ENCODE measurements at places on chromosomes 2 and 18.

- no peaks in the 10 kb centered on the region for H3K27me3 ChIP-seq
- H3K36me3 ChIP-seq, result no peaks in the 10 kb centered on the region
- DNase-seq, result no peak
- H3K27ac ChIP-seq, result no peak overlapping the region
- no peak overlapping the region for H3K4me3 ChIP-seq
Observed at GRCh38 chr2:60149176-60149575, 404.3 kb downstream of the BCL11A start.

- DNase-seq, result no peak
- H3K27ac ChIP-seq, result peak overlapping the region; percentile 8
- no peaks in the 10 kb centered on the region for H3K4me1 ChIP-seq
- H3K36me3 ChIP-seq, result peaks cover 83% of the 10 kb centered on the region
Observed at GRCh38 chr2:240623531-240624010, 1.7 kb upstream of the GPR35 start.

DNA sequence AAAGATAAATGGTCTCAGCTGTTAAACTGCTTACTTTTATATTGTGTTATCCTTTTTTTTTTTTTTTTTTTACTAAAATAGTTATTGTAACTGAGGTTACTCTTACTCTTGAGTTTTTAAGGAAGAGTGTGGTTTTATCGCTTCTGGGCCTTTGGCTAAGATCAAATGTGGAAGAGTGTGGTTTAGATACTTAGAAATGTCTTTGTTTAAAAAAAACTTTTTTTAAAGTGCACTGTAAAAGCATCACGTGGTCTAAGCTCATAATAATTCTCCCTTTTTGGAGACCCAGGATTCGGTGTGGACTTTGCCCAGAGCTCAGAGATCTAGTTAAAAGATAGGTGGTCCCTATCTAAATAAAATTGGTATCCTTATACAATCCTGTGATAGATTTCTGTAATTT lies 11.9 kb upstream of the OXER1 start:
- H3K27ac ChIP-seq, result no peak overlapping the region
- H3K4me3 ChIP-seq, result no peak overlapping the region
- H3K27me3 ChIP-seq, result no peaks in the 10 kb centered on the region
- H3K4me1 ChIP-seq, result no peaks in the 10 kb centered on the region

GRCh38 chr2:184540246-184540789 lies 58.0 kb upstream of the ZNF804A start:
- no peaks in the 10 kb centered on the region for H3K27me3 ChIP-seq
- H3K4me3 ChIP-seq, result no peak overlapping the region
- no peaks in the 10 kb centered on the region for H3K4me1 ChIP-seq
- no peak overlapping the region for H3K27ac ChIP-seq

- H3K4me3 ChIP-seq, result no peak overlapping the region
- no peaks in the 10 kb centered on the region for H3K36me3 ChIP-seq
- H3K27me3 ChIP-seq, result no peaks in the 10 kb centered on the region
- DNase-seq, result no peak
- no peak overlapping the region for H3K27ac ChIP-seq
- no peaks in the 10 kb centered on the region for H3K4me1 ChIP-seq
Observed at GRCh38 chr2:119650206-119650605, 28.8 kb upstream of the TMEM177 start.

GRCh38 chr2:133477616-133477990 lies 90.7 kb downstream of the NCKAP5 start:
- H3K36me3 ChIP-seq, result no peaks in the 10 kb centered on the region
- H3K27ac ChIP-seq, result no peak overlapping the region
- no peaks in the 10 kb centered on the region for H3K4me1 ChIP-seq
- H3K27me3 ChIP-seq, result no peaks in the 10 kb centered on the region

DNA sequence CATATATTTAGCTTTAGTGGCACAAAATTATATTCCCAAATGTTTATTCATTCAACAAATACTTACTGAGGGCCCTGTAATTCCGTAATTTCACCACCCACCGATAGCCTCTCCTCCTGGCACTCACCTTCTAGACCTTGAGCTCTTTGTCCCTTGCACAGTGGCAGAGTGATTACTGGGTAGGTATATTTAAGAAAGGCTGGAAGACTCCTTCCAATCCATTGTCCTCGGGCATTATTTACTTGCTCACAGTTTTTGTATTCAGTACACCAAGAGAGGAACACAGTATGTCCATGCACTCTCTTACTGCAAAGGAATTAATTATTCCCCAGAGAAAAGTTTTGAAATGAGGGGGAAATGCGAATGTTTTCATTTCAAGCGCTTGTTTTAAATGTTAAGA lies 1.1 kb upstream of the CDCA7 start:
- H3K27me3 ChIP-seq, result peaks cover 3% of the 10 kb centered on the region
- no peak for DNase-seq
- H3K36me3 ChIP-seq, result no peaks in the 10 kb centered on the region
- H3K4me1 ChIP-seq, result no peaks in the 10 kb centered on the region
- H3K4me3 ChIP-seq, result no peak overlapping the region
- peak overlapping the region; percentile 10 for H3K27ac ChIP-seq

Measured in small intestine (tissue), 16 donors.